ENCODE measurements at places on chromosomes 11 and 22. TPM values are rescaled to one million over a fixed set of nuclear protein-coding genes. Genes with fewer than 3 reads are reported as not detected.

Gene KIAA1671
- total RNA-seq: 9.0 TPM

Gene TEX12
- total RNA-seq: 0.30 TPM

Gene RIBC2
- total RNA-seq: not detected

Gene MTCH2
- 20.6 TPM for total RNA-seq

Gene MS4A6A
- total RNA-seq: 0.99 TPM

Gene OR4A16
- total RNA-seq: not detected

Gene OR10D3
- total RNA-seq: not detected

Gene SCN2B
- total RNA-seq: not detected

Gene IL10RA
- 327 TPM for total RNA-seq

Gene LIPT2
- total RNA-seq: 15.7 TPM

Gene CHCHD10
- total RNA-seq: 66.3 TPM

Gene OR51B5
- total RNA-seq: not detected

Gene LDLRAD3
- 0.22 TPM for total RNA-seq

Gene LDHAL6A
- not detected for total RNA-seq

Gene MYO7A
- total RNA-seq: 0.18 TPM

Gene DDT
- total RNA-seq: 72.5 TPM

Gene PLAAT3
- total RNA-seq: 10.0 TPM

Gene SLC17A6
- total RNA-seq: not detected

Gene LBHD1
- total RNA-seq: 20.7 TPM

Gene SLC22A25
- total RNA-seq: not detected

Gene C22orf31
- not detected for total RNA-seq

Gene OR51I1
- total RNA-seq: not detected

Gene GLB1L3
- total RNA-seq: 1.3 TPM

Gene TSPAN18
- total RNA-seq: 18.4 TPM

Gene ADAMTS8
- 0.06 TPM for total RNA-seq

Gene KDM4E
- not detected for total RNA-seq

Gene DDX25
- not detected for total RNA-seq

Gene PANX3
- total RNA-seq: not detected

Gene PHOX2A
- not detected for total RNA-seq

Gene ARVCF
- total RNA-seq: 8.6 TPM

Gene MED17
- 64.6 TPM for total RNA-seq

Gene FAM83F
- 4.9 TPM for total RNA-seq

Gene CYB5R2
- total RNA-seq: 0.57 TPM

Gene CCDC90B
- 33.7 TPM for total RNA-seq

Gene LGR4
- total RNA-seq: 1.2 TPM
